ENCODE measurements at places on chromosomes 6 and 20.

- DNase-seq = no peak
These were observed 112.0 kb downstream of the UTRN start for GRCh38 chr6:144397141-144397540.

DNA sequence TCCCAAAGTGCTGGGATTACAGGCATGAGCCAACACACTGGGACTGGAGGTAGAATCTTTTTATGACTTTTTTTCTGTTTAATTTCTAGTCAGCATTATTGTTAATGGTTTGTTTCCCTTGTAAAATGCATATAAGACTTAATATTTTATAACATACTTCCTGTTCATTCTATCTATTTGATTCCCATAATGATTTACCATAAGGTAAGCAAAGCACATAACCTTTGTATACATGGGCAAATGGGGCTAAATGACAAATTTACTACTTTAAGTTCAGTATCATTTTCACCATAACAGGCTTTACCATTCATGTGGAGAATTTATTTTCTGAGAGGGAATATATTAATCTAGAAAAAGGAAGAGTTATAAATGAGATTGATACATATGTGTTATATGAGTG lies 24.3 kb downstream of the VTA1 start:
- no peak for DNase-seq

DNA sequence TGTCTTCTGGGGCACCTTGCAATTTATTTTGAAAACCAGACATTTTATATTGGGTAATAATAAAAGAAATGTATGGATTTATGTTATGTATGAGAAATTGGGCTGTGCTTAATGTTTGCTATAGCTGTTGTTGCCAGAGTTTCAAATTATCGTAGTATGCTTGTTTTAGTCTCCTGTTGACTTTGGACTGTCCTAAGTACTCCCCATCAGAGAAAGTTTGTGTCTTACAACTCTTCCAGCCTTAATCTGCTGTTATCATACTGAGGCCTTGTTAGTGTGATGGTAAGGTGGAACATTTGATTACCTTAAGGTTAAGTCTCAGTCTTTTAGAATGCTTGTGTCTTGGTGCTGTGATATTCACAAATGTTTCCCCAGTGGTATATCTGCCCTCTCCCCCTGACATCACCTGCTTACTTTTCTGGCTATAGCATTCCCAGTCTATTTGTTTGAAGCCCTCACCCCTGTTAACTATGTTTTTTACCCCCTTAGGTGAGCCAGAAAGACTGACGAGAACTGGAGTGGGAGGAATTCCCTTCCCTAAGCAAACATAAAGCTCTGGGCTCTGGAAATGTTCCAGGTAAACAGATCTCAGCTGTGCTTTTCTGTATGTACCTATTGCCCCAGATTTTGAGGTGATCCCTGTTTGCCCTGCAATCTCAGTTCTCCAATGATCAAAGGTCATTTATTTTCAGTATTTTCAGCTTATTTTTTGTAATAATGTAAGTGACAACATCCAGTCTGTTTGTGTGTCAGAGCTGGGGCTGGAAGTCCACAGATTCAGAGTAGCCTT lies 581.1 kb upstream of the CITED2 start:
- no peak for DNase-seq

GRCh38 chr6:12293235-12293930 lies 3.2 kb downstream of the EDN1 start:
- no peak for DNase-seq

DNA sequence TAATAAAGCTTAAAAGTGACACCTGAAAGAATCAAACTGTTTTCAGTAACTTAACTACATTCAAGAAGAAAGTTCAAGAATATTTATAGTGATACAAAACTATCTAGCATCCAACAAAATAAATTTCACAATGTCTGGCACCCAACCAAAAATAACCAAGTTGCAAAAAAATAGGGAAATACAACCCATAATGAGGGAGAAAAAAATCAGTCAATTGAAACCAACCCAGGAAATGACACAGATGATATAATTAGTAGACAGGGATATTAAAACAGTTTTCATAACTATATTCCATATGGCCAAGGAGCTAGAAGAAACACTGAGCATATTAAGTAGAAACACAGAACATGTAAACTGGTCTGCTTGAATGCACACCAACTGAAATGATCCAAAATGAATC lies 120.2 kb upstream of the BEND3 start:
- DNase-seq = no peak

GRCh38 chr6:85620308-85620707 lies 22.4 kb downstream of the SYNCRIP start:
- DNase-seq = no peak

DNA sequence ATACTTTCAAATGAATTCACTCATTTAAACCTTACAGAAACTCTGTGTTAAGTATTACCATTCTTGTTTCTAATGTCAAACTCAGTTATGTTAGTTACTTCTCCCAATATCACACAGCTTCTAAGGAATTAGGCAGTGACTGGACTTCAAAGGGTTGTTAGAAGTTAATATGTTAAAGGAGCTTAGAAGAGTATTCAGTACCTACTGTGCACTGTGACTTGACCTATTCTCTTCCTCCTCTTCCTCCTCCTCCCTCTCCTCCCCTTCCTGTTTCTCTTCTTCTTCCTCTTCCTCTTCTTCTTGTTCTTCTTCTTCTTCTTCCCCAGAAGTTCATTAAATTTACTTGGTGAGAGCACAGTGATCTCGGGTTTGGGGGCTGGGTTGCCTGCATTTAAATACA lies 325.6 kb upstream of the SLC35B3 start:
- DNase-seq = no peak

- DNase-seq = no peak
These were observed 69.8 kb upstream of the FAM184A start for GRCh38 chr6:119148098-119148824.

DNA sequence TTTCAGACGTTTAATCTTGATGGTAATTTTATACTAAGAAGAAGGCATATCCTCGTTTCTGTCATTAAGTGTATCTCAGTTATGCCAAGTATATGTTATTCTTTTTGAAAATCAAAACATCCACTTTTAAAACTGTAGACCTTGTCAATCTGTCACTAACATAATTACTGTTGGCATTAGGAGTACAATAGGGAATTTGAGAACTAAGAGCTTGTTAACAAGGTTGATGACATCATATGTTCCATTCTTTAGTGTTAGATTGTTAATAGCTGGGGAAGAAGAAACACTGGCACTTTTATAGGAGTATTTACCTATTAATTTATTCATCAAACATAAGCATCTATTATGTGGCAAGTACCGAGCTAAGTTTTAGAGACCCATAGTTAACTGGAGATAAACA lies 76.2 kb downstream of the MAP3K4 start:
- DNase-seq = no peak

DNA sequence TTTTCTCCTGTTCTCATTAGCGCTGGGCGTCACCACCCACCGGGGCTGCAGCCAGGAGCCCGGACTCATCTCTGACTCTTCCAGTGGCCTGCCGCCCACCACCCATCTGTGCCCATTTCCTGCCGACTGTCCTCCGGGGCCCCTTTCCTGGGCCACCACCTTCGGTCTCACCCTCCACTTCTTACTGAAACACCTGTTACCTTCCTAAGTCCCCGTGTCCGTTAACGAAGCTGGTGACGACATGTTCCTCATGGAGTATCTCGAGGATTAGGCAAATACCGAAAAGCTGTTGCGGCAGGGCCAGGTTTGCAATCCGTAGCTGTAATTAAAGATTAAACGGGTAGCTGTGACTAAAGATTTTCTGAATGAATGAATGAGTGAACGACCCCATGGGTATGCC lies 80.2 kb downstream of the SRC start:
- no peak for DNase-seq

GRCh38 chr6:158680481-158680880 lies 30.6 kb downstream of the SYTL3 start:
- no peak for DNase-seq

Data from left renal cortex interstitium (tissue), 4 donors.